ENCODE measurements at places on chromosomes 16 and 17.
A peak's percentile ranks its signal among the peaks of the same experiment; 100 is the strongest.

DNA sequence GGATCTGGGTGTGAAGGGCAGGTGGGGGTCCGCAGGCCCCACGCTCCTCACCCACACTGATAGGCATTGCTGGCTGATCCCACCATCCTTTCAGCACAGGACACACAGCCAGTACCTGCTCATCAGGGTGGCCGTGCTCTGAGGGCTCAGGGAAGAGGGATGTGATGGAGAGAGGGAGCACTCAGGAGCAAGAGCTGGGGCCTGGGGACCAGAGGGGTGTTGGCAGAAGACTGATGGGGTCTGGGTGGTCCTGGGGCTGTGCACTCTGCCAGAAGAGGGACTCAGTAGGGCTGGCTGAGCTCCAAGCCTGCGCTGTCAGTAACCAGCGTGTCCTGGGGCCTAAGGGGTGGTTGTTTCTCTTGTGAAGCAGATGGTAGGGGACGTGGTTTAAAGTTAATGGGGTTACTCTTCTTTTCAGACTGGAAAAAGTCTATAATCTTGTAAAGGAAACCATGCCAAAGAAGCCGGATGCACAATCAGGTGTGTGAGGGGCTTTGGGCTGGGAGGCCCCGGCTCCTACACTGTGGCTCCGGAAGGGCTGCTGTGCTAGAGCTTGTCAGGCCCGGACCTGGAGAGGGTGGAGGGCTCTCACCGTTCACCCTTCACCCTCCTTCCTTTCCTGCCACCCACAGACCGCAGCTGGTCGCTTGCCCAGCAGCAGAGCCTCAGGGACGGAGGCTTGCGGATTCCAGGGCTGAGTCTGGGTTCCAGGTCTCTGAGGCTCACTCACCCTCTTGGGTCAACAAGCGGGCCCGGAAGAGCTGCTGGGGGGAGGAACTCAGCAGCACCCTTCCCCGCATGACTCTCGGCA lies 27.8 kb downstream of the POLR3E start:
- DNase-seq: no peak

- peak; percentile 97 for DNase-seq
These were observed 3.9 kb downstream of the RSAD1 start for GRCh38 chr17:50482516-50482915.

GRCh38 chr17:78736526-78737079 lies 45.5 kb downstream of the CYTH1 start:
- DNase-seq: peak; percentile 89

GRCh38 chr16:59249011-59249410 lies 514.9 kb upstream of the GOT2 start:
- DNase-seq: peak; percentile 27

GRCh38 chr17:66018786-66019185 lies 173.1 kb downstream of the CEP112 start:
- peak; percentile 70 for DNase-seq

- DNase-seq: no peak
These were observed 229.6 kb upstream of the TNRC6C start for GRCh38 chr17:77728871-77729270.

- no peak for DNase-seq
These were observed 634.1 kb upstream of the RBFOX1 start for GRCh38 chr16:6698548-6698947.

GRCh38 chr17:2755891-2756724 lies 6.7 kb upstream of the CCDC92B start:
- no peak for DNase-seq

- peak; percentile 88 for DNase-seq
These were observed 1.6 kb upstream of the XPO6 start for GRCh38 chr16:28213396-28213795.

DNA sequence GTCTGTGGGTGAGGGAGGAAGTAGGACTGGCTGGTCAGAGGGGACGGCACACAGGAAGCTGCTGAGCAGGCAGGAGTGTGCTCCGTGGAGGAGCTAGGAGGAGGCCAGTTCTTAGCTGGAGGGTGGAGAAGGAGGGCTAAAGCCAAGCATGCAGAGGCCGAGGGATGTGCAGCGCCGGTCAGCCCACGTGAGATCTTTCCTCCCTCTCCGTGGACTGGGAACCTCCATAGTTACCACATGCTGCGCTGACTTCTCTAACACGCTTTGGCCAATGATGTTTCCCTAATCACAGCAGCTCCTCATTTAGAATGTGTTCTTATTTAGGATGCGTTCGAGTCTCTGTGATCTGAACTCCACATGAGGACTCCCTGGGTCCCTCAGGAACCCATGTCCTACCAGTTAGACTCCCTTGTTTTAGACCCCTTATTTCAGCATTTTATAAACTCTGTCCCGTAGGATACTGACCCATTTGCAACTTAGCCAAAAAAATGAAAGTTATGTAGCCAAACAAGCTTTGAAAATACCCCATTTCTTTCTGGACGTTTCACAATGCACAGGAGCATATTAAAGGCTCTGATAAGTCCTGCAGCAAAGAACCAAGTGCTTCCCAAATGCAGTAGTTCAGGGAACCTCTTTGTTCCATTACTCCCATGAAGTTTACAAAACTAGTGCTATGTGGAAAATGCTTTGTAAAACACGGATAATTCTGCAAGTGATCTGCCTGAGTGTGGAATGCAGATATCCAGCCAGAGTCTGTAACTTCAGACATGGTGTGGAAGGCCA lies 51.4 kb downstream of the IRF8 start:
- no peak for DNase-seq

- no peak for DNase-seq
These were observed 46.2 kb downstream of the LGALS9 start for GRCh38 chr17:27677191-27677590.

- DNase-seq: peak; percentile 81
These were observed 28.3 kb downstream of the ETV4 start for GRCh38 chr17:43517615-43518386.

- DNase-seq: no peak
These were observed 173.7 kb downstream of the CDK5R1 start for GRCh38 chr17:32660496-32660985.

DNA sequence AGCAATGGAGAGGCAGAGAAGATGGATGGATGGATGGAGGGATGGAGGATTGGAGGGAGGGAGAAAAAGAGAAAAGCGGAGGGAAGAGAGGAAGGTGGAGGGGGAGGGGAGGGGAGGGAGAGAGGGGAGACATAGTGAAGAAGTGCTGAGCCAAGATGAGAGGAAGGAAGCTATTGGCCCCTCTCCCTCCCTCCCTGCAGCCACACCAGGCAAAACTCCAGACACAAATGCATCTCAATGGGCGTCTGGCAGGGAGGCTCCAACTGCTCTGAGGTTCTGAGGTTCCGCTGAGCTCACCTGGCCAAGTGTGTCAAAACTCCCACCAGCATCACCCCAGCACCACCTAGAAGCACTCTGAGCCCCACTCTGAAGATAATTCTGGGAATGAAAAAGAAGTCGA lies 26.9 kb upstream of the PHB1 start:
- DNase-seq: no peak

GRCh38 chr17:7700510-7700909 lies 4.5 kb upstream of the EFNB3 start:
- DNase-seq: no peak

DNA sequence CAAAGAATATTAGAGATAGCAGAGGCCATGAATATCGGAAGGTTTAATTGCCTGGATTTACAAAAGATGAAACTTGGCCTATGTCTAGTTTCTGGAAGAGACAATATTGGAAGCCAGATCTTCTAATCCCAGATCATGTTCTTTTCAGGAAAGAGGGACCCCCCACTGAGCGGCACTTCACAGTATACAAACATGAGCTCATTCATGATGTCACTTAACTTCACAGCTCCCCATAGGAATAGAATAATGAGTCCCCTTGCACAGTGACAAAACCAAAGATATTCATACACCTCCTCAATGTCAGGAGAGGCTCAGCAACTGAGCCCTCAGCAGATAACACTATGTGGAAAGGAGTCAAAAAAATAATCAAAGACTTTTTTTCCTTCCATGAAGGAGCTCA lies 147.5 kb downstream of the CDH11 start:
- DNase-seq: no peak

DNA sequence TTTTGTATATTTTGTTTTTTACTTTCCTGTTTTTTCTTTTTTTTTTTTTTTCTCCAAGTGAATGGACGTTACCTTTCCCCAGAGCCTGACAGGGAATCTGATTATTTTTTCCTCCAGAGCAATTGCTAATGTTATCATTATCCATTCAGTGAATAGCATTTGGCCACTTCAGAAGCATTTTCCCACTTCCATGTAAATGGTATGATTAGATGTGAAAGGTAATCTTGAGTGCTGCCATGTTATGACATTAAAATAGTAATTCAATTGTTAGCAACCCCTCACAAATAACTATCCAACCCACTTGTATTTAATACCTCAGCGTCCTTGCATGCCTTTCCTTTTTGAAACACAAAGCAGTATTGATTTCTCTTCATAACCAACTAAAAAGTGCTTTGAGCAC lies 1243.8 kb downstream of the CDH8 start:
- no peak for DNase-seq

DNA sequence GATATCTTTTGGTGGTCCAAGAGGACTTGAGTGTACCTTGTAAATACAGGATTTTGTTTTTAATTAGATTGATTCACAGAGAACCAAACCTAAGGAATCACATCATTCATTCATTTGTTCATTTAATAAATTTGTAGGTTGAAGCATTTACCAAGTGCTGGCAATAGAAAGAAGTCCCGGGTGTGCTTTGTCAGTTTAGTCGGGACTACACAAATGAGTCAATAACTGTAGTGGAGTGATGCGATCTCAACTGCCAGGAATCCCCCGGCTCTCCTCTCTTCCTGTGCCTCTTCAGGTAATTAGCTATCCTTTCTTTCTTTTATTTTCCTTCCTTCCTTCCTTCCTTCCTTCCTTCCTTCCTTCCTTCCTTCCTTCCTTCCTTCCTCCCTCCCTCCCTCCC lies 1.4 kb upstream of the WWOX start:
- DNase-seq: no peak

- no peak for DNase-seq
These were observed 442.8 kb downstream of the HS3ST4 start for GRCh38 chr16:26134588-26134987.

DNA sequence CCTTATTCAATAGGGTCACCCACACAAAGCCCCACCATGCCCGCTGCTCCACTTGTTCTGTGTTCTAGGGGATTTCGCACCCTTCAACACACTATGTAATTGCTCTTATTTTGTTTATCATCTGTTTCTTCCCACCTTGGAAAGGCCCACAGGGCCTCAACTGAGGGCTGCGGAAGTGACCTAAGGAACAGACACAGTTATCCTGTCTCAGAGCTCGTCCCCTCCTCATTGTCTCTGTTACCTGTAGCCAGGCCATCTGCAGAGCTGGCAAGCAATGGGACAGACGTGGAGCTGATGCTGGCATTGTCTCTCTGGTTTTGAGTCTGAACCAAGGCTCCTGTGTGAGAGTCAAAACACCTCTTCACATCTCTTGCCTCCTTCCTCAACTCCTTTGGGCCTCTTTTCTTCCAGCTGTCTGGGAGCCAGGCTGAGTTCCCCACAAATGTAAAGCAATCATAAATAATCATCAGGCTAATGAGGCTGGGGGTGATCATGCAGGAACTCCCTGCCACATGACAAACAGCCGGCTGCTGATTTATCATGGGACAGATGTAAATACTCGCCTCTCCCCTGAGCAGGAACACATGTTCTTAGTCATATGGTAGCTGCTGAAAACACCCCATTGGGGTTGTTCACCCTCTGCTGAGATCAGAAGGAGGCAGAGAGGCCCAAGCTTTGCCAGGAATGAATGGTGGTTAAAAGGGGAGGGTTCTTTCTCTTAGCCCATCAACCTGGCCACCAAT lies 71.9 kb downstream of the AXIN2 start:
- DNase-seq: no peak

GRCh38 chr16:23509441-23509754 lies 896 bp downstream of the GGA2 start:
- DNase-seq: no peak

DNA sequence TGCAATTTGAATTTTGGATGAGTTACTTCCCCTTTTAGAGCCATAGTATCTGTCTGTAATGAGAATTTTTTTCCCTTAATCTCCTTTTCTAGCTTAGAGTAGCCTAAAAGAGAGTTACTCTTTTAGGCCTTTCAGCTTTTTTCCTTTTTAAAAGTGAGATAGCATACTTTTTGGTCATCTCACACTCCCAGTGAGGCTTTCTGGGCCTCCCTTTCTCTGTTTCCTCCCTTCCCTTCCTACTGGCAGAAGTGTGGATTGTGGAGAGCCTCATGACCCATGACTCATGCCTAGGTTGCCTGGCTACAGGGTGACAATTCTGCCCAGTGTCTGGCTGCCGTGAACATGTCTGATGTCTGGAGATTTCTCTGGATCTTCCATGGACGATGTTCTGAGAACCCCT lies 15.2 kb downstream of the KRT23 start:
- DNase-seq: peak; percentile 78
